ENCODE measurements at places on chromosomes 11 and 22. TPM values are rescaled to one million over a fixed set of nuclear protein-coding genes. Genes with fewer than 3 reads are reported as not detected.

DNA sequence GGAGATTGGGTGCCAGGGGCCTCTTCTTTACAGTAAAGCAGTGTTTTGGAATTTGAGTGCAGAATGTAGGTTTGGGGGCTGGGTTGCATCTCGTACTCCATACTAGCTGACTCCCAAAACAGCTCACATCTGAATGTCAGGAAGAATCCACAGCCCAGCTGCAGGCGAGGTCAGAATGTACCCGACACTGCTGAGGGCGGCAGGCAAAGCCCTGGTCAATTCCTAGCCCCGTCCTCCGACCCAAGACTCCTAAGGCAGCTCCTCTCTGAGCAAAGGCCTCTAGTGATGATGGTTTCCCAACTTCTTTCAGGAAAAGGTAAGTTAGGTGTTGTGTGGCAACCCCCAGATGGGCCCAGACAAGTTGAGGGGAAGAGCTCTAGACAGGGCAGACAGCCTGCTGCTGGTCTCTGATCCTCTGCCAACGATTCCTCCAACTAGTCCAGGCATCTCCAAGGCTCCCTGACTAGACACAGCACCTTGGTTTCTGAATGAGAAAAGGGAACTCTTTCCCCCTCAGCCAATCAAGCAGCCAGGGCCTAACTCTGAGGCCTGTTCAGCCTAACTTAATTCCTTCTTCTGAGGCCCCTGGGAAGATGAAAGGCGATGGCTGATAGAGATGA lies 8.6 kb downstream of the LARGE2 start:
- H3K36me3 ChIP-seq = peaks cover 38% of the 10 kb centered on the region
- no peak overlapping the region for H3K4me3 ChIP-seq
- H3K27ac ChIP-seq = no peak overlapping the region

GRCh38 chr11:106061954-106062949 lies 14.9 kb downstream of the KBTBD3 start:
- no peak overlapping the region for H3K27ac ChIP-seq
- H3K4me1 ChIP-seq = no peaks in the 10 kb centered on the region
- no peaks in the 10 kb centered on the region for H3K27me3 ChIP-seq
- DNase-seq = no peak

DNA sequence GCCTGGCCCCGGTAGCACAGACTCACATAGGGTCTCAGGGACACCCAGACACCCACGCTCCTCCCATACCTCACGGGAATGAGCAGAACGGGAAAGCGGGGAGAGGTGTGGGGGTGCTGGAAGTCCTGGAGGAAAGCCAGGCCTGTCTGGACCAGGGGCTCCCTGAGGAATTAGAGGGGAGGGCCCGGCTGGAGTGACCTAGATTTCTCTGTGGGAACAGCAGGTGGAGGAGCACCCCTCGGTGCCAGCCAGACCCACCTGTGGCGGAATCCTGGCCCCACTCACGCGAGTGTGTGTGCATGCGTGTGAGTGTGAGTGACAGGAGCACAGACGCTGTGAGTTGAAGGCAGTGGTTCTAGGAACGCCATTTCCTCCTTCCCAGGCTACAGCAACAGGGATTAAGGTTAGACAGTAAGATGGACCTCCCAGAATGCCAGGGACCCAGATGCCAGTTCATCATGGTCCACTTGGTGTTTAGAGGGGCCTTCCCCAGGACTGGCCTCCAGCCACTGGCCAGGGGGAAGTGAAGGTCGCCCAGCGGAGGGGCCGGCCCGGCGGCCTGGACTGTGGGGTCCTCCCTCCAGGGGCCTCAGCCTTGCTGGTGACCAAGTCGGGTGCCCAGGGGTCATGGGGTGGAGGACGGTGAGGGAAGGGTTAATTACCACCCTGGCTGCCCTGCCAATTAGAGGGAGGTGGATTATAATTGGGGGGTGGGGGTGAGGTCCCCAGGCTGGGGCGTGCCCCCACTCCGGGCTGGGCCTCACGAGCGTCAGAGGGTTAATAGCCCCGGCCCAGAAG lies 1.0 kb downstream of the PKP3 start:
- H3K27ac ChIP-seq = no peak overlapping the region
- no peak overlapping the region for H3K4me3 ChIP-seq
- DNase-seq = no peak
- H3K4me1 ChIP-seq = peaks cover 8% of the 10 kb centered on the region
- peaks cover 14% of the 10 kb centered on the region for H3K27me3 ChIP-seq
- no peaks in the 10 kb centered on the region for H3K36me3 ChIP-seq

- H3K4me1 ChIP-seq = no peaks in the 10 kb centered on the region
- H3K4me3 ChIP-seq = no peak overlapping the region
- no peak for DNase-seq
- no peaks in the 10 kb centered on the region for H3K27me3 ChIP-seq
Measured at GRCh38 chr11:78110351-78110750, 29.1 kb downstream of the ALG8 start.

DNA sequence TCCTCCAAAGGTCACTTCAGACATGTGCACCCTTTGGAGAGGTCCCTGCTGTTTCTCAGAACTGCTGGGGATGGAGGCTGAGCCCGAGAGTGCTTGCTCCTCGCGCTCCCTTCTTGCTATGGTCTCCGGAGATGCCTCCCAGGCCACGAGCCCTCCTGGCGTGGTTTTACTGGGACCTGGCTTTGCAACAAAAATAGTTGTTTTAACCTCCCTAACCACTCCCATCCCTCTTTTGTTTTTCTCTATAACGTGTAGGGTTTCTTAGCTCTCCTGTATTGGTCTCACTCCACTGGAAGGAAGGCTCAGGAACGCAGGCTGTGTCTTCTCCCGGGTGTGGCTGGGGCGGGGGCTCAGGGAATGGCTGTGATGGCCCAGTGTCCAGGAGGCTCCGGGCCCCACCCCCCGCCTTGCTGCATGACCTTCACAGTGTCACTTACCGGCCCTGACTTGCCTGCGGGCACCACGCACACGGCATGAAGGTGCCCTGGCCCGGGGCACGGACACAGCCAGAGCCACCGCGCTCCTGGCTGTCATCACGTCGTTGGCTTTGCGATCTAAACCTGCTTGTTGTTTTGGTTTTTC lies 5.6 kb downstream of the PTDSS2 start:
- no peak overlapping the region for H3K27ac ChIP-seq
- H3K4me1 ChIP-seq = peaks cover 6% of the 10 kb centered on the region
- H3K4me3 ChIP-seq = no peak overlapping the region
- DNase-seq = no peak
- peaks cover 7% of the 10 kb centered on the region for H3K36me3 ChIP-seq
- H3K27me3 ChIP-seq = no peaks in the 10 kb centered on the region

GRCh38 chr11:72598906-72599305 lies 75.3 kb downstream of the PDE2A start:
- no peak overlapping the region for H3K27ac ChIP-seq
- DNase-seq = no peak
- no peak overlapping the region for H3K4me3 ChIP-seq
- H3K4me1 ChIP-seq = no peaks in the 10 kb centered on the region

DNA sequence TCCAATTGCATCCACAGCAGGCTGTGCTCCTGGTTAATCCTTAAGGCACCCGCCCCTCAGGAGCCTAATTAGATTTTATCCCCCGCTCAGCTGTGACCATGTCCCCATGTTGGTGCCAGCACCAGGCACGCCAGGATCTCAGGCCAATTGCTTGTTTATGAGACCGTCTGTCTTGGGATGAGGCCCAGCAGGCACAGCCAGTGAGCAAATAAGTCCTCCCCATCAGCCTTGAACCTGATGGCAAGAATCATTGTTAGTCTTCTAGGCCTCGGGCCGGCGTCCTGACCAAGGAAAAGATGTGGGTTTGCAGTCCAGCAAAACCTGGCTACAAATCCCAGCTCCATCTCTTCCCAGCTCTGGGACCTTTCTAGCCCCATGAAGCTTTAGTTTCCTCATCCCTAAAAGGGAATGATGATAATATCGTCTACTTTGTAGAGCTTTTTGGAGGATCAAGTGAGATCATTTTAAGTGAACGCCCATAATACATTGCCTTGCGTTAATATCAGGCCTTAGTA lies 57.3 kb downstream of the TP53I11 start:
- H3K36me3 ChIP-seq = no peaks in the 10 kb centered on the region
- no peak overlapping the region for H3K4me3 ChIP-seq
- DNase-seq = no peak
- no peaks in the 10 kb centered on the region for H3K4me1 ChIP-seq

DNA sequence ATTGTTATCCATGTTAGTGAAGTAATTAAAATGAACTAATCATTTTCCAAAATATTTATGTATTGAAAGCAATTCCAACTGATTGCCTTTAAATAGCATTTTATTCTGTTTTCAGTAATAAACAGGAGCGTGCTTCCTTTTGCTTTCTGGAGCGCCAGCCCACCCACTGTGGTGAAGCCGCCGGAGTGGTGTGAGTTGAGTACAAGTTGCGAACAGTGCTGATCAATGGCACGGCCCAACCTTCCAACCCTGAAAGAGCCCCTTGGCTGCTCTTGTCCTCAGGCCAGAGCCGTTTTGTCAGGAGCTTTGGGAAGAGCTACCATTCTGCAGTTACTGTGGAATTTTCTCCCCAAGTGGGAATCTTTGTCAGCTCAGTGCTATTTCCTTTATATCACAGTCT lies 42.8 kb downstream of the NTM start:
- H3K4me3 ChIP-seq = no peak overlapping the region
- DNase-seq = no peak
- no peak overlapping the region for H3K27ac ChIP-seq

- H3K27me3 ChIP-seq = no peaks in the 10 kb centered on the region
- H3K4me3 ChIP-seq = no peak overlapping the region
- no peaks in the 10 kb centered on the region for H3K4me1 ChIP-seq
- H3K36me3 ChIP-seq = no peaks in the 10 kb centered on the region
- no peak overlapping the region for H3K27ac ChIP-seq
- DNase-seq = no peak
Measured at GRCh38 chr11:119480380-119481020, 57.5 kb upstream of the THY1 start.

DNA sequence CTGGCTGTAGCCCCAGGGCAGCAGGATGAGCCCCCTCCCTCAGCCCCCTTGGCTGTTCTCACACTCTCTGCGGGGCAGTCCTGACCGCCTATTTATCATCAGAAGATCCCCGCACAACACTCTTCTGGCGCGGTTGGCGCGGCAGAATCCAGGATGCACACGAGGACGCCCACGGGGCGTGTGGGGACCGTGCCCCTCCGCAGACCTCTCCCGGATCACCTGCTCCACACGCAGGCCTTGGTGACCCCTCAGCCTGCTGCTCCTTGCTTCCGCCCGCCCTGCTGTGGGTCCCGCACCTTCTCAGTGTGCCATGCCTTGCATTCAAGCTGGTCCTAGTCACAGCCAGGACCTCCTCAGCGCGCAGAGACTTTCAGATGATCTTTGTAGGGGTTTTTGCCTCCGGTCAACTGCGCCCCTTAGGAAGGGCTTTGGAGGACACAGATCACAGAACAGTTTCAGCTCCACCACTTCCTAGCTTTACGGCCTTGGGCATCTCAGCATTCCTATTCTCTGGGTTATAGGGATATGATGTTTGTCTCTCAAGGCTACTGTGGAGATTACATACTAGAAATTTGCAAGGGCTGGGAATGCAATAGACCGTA lies 841 bp upstream of the TUB start:
- no peaks in the 10 kb centered on the region for H3K27me3 ChIP-seq
- H3K36me3 ChIP-seq = no peaks in the 10 kb centered on the region
- no peak for DNase-seq
- peaks cover 18% of the 10 kb centered on the region for H3K4me1 ChIP-seq
- no peak overlapping the region for H3K27ac ChIP-seq

GRCh38 chr11:133306019-133306418 lies 226.3 kb downstream of the OPCML start:
- no peaks in the 10 kb centered on the region for H3K4me1 ChIP-seq
- H3K27me3 ChIP-seq = no peaks in the 10 kb centered on the region
- no peak for DNase-seq
- no peaks in the 10 kb centered on the region for H3K36me3 ChIP-seq
- no peak overlapping the region for H3K4me3 ChIP-seq

- H3K36me3 ChIP-seq = no peaks in the 10 kb centered on the region
- H3K4me1 ChIP-seq = peaks cover 28% of the 10 kb centered on the region
- H3K27me3 ChIP-seq = no peaks in the 10 kb centered on the region
- no peak overlapping the region for H3K4me3 ChIP-seq
- DNase-seq = no peak
Measured at GRCh38 chr11:11570823-11571222, 51.0 kb downstream of the GALNT18 start.

DNA sequence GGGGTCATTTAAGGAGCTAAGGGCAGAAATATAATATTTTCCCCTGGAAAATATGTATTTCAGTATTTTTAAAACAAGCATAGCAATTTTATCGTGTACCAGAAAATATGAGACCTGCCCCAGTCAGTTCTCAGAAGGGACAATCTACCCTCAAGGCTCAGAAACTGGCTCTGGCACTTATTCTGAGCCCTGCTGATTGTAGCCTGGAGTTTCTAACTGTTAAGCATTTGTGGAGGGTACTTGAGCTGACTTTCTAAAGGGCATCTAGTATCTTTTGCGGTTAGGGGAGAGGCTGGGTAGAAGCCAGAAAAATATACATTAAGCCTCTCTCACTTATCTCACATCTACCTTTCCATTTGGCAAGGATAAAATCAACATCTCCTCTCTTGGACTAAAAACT lies 71.3 kb upstream of the FSHB start:
- H3K27ac ChIP-seq = no peak overlapping the region
- no peak for DNase-seq
- no peaks in the 10 kb centered on the region for H3K27me3 ChIP-seq
- no peak overlapping the region for H3K4me3 ChIP-seq
- no peaks in the 10 kb centered on the region for H3K36me3 ChIP-seq

DNA sequence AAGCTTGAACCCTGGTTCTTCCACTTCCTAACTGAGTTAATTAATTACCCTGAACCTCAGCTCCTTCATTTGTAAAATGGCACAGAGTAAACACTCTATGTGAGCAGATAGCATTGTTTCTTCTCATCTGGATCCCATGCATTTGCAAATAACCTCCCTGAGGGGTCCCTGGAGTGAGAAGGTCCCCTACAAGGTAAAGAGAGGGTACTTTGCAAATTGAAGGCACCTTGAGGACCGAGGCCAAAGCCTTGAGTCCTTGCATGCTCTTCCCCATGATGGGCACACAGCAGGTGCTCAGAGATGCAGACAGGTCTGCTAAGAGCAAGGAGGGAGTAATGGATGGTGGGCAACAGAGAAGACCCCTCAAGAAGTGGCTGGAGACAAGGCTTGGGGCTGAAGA lies 33.2 kb downstream of the OTOG start:
- H3K4me3 ChIP-seq = no peak overlapping the region
- no peaks in the 10 kb centered on the region for H3K27me3 ChIP-seq
- no peak overlapping the region for H3K27ac ChIP-seq
- peak; percentile 15 for DNase-seq
- H3K4me1 ChIP-seq = no peaks in the 10 kb centered on the region

The ABCG4 gene
- not detected for total RNA-seq

The FOXR1 gene
- not detected for total RNA-seq

The VWCE gene
- total RNA-seq = 19.2 TPM

The CHADL gene
- not detected for total RNA-seq

The TCN1 gene
- total RNA-seq = not detected

The APOA4 gene
- 14.3 TPM for total RNA-seq

The CAVIN3 gene
- total RNA-seq = 596 TPM

The MUC2 gene
- 0.11 TPM for total RNA-seq

The SERHL2 gene
- 3.1 TPM for total RNA-seq

The ASCL2 gene
- total RNA-seq = not detected
